Urinary bladder (tissue), 4 donors: ENCODE measurements at places on chromosomes 6 and 20. TPM values are rescaled to one million over a fixed set of nuclear protein-coding genes. Genes with fewer than 3 reads are reported as not detected.

DNA sequence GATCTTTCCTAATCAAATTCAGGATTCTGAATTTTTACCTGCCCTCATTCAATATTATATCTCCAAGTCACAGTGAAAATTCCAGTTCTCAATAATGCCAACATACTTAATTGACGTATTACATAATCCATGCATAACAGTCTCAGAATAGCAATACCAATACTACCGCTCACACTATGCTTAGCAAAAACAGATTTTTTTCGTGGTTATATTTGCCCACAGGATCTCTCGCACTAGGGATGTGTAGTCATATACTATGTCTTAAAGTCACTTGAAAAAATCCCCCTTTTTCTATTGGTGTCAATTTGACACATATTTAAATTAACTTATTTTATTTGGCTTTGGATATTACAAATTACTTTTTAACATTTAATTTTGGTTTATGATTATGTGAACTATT is 323.1 kb upstream of the SLC35B3 start:
- no peak for DNase-seq

- no peak for DNase-seq
Measured at GRCh38 chr20:24317224-24317623, 152.2 kb upstream of the SYNDIG1 start.

DNA sequence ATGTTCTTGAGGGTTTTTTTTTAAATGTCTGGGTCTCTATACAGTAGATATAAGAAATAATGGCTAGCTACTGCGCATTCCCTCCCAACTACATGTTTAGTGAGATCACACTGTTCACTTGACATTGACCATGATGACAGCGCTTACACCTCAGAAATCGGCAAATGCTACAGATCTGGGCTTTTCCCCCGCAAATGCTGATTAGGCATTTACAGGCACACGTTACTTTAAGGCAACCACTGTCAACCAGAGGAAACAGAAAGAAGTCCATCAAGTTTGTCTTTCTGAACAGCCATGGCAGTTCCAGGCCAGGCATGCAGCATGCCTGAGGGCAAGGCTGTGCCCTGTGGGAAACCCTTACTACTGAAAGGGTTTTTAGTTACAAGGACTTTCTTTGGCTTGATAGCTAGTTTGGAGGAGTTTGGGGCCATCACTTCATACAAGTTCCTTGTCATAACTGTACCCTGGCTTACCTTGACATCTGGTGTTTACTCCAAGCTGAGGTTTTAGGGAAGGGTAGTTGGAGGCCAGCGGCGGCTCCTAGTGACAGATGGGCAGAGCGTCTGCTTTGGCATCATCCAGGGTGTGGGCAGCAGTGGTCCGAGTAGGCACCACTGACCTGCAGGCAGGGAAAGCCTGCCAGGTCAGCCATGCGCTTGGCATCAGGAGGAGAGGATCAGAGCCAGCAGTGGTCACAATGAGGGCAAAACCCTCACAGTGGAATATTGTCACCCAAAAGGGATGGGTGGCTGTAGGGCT is 43.0 kb downstream of the CFAP61 start:
- no peak for DNase-seq

The NMBR gene
- 0.15 TPM for polyA plus RNA-seq

The COX7A2 gene
- polyA plus RNA-seq: 322 TPM
